ENCODE measurements at places on chromosomes 1 and 21. TPM values are rescaled to one million over a fixed set of nuclear protein-coding genes. Genes with fewer than 3 reads are reported as not detected.

Gene SPRR2B
- not detected for total RNA-seq

Gene AMY2A
- total RNA-seq = not detected

GRCh38 chr1:6912518-6912917 is 127.3 kb downstream of the CAMTA1 start:
- no peak for DNase-seq

DNA sequence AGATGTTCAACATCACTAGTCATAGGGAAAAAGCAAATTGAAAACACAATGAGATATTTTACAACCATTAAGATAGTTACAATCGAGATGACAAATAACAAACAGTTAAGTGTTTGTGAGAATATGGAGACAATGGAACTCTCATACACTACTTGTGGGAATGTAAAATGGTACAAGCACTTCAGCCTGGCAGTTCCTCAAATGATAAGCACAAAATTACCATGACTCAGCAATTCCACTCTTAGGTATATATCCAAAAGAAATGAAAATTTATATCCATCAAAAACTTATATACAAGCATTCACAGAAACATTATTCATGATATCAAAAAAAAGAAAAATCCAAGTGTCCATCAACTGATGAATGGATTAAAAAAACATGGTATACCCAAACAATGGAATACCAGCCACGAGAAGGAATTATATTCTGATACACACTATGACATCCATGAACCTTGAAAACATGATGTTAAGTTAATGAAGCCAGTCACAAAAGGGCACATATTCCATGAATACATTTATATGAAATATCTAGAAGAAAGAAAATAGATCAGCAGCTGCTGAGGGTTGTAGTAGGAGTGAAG is 76.4 kb downstream of the EVI5 start:
- DNase-seq = no peak

GRCh38 chr1:168234846-168235547 is 9.2 kb downstream of the SFT2D2 start:
- peak; percentile 84 for DNase-seq

GRCh38 chr1:56255516-56256152 is 323.7 kb downstream of the PLPP3 start:
- DNase-seq = no peak

Data from PC-3 (cell line).